ENCODE measurements at places on chromosomes 16 and 17.

DNA sequence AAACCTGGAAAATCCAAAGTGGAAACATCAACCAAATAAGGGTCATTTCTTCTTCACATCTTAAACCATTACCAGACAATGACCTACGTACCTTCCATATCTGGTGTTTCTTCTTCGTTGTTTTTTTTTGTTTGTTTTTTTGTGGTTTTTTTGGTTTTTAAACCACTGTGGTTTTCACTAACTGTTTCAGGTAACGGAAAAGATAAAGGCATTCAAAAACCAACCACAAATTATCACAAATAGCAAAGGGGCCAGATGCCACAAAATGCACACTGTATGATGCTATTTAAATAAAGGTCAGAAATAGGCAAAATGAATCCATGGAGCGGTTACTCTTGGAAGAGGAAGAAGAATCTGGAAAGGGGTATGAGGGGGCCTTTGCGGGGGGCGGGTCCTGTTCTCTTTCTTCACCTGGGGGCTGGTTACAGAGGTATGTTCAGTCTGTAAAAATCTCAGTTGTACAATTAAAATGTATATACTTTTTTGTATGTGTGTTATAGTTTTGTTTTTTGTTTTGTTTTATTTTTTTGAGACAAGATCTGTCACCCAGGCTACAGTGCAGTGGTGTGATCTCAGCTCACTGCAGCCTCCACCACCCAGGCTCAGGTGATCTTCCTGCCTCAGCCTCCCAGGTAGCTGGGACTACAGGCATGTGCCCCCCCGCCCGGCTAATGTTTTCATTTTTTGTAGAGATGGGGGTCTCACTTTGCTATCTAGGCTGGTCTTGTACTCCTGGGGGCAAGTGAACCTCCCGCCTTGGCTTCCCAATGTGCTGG is 29.6 kb downstream of the LITAF start:
- DNase-seq, result no peak

GRCh38 chr17:75876938-75877751 is 1.2 kb downstream of the TRIM47 start:
- peak; percentile 93 for DNase-seq

GRCh38 chr17:6120351-6120750 is 50.2 kb downstream of the WSCD1 start:
- no peak for DNase-seq

DNA sequence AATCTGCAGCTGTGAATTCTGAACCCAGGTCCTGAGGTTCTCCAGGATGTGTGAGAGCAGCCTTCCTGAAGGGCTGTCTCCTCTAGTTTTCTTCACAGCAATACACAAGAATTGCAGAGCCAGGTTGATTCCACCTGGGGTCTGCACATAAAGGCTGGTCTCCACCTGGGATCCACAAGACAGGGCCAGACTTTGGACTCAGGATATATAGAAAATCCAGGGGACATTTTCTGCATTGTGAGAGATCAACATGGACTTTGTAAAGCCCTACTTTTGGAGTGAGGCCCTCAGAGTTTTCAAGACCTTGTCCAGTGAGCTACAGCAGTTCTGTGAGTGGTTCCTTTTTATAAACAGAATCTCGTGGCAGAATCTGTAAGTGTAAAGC is 6.3 kb downstream of the ZNF267 start:
- DNase-seq, result no peak

DNA sequence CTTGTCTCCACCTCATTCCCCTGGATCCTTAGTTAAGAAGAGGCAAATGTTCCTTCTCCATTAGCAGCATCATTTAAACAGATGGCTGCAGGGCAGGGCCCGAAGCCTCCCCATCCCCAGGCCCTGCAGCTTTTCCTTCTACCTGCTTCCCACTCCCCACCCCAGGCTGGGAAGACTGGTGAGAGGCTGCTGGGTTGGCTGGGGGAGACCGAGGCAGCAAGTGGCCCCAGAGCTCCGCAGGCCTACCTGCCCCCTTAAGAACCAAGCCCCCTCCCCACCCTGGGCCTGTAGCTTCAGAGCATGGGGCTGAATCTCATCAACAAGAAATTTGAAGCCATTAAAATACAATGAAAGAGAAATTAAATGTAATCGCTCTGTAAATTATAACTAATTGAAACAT is 22.1 kb upstream of the RPL38 start:
- DNase-seq, result no peak

DNA sequence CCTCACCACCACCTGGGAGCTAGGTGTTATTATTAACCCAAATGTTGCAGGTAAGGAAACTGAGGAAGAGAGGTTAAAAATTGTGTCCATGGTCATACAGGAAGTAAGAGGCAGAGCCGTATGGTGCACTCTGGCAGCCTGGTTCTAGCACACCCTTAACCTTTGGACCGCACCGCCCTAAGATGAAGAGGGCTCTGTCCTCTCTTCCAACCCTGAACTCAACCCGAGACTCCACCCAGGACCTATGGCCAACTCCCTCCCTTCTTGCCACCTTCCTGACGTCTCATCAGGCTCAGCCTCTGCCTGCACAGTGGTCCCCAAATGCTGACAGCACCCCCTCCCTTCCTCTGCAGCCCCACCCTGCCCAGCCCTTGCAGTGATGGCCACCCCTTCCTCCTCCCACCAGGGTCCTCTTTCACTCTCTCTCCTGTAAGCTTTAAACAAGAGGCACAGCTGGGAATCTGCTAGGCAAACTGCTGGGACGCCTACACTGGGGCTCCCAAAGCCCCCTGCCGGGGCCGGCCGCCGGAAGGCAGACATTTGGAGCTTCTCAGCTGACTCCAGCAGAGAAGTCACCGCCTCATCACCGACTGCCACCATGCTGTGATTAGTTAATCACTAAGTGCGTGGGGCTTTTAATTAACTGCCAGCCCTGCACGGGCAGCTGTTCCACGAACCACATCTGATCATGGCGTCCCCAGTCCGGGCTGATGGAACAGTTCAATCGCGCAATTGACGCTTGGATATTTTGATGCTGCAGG is 16.7 kb upstream of the C16orf78 start:
- no peak for DNase-seq

- DNase-seq, result no peak
These were observed 35.9 kb upstream of the CHMP6 start for GRCh38 chr17:80955671-80956280.

GRCh38 chr16:81938326-81939163 is 72.7 kb downstream of the SDR42E1 start:
- DNase-seq, result no peak

GRCh38 chr16:88815901-88816589 is 4.3 kb upstream of the APRT start:
- no peak for DNase-seq

GRCh38 chr16:83948914-83949723 is 3.9 kb upstream of the OSGIN1 start:
- no peak for DNase-seq

DNA sequence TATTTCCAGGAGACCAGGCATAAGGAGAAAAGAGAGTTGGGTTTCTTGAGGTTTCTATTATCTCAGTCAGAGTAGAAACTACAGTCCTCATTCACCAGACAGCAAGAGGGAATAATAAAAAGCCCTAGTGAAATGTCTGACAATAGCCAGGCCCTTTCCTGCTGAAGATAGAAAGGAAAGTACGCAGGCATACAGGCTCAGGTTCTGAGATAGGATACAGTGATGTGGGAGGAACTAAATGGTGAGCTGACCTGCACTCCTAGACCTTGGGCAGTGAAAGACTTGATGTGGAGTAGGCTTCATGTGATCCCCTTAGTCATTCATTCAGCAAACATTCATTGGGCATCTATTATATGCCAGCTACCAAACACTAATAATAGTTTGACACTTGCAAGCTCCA is 14.9 kb downstream of the ZNF821 start:
- no peak for DNase-seq

GRCh38 chr16:65071433-65072311 is 50.2 kb downstream of the CDH11 start:
- peak; percentile 10 for DNase-seq

GRCh38 chr17:77366206-77366557 is 225.4 kb downstream of the SEC14L1 start:
- no peak for DNase-seq

DNA sequence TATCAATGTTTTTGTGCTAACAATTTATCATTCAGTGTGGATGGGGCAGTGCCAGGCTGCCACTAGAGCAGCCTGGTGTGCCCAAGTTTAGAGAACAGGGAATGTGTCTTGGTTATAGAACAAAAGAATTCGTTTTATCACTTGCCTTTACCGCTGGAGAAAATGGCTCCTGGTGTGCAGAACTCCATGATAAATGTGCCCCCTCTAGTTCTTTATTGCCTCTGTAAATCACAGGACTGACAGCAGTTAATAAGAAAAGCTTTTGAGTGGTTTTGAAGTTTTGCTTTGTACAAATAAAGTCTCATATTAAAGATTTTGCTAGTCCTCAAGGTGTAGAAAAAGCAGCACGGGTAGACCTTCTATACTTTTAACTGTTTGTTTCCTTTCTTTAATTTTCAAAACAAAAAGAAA is 28.2 kb upstream of the PSMD7 start:
- no peak for DNase-seq

GRCh38 chr17:57375770-57376225 is 119.5 kb downstream of the MSI2 start:
- no peak for DNase-seq

DNA sequence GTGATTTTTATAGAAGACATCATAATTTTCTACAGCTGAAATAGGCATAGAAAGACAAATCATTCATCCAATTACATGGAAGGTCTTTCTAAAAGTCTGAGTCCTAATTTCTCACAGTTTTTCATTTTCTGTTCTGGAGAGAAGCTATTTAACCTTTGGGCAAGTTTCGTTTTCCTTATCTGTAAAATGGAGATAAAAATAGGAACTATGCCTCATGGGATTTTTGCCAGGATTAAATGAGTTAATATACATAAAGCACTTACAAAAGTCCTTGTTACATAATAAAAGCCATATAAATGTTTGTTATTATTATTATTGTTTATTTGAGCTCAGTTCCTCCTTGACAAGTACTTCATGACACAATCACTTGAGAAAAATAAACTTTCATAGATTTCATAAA is 121.4 kb downstream of the SKAP1 start:
- no peak for DNase-seq

- no peak for DNase-seq
These were observed 9.0 kb downstream of the STAT5B start for GRCh38 chr17:42266918-42267766.

DNA sequence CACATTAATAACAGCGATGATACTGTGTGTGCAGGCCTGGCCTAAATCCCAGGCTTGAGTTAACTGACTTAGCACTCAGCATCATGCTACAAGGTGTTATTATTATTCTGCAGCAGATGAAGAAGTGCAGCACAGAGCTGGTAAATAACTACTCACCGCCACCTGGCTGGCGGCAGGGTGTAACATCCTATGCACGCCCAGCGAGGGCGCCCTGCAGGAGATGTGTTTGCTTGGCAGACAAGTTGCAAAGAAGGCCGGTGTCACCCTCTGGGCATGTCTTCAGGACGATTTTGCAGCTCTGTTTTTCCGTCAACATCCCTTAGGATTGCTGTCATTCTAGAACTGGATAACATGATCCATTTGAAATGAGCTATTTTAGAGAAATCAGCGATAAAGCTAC is 30.1 kb downstream of the DNAH9 start:
- no peak for DNase-seq
